SJSA1 (cell line): ENCODE measurements at places on chromosomes 1 and 21.
A peak's percentile ranks its signal among the peaks of the same experiment; 100 is the strongest.

GRCh38 chr1:93587354-93587753 lies 94.3 kb downstream of the BCAR3 start:
- no peak for DNase-seq

- DNase-seq: no peak
Observed at GRCh38 chr1:108570128-108570527, 10.2 kb downstream of the EEIG2 start.

DNA sequence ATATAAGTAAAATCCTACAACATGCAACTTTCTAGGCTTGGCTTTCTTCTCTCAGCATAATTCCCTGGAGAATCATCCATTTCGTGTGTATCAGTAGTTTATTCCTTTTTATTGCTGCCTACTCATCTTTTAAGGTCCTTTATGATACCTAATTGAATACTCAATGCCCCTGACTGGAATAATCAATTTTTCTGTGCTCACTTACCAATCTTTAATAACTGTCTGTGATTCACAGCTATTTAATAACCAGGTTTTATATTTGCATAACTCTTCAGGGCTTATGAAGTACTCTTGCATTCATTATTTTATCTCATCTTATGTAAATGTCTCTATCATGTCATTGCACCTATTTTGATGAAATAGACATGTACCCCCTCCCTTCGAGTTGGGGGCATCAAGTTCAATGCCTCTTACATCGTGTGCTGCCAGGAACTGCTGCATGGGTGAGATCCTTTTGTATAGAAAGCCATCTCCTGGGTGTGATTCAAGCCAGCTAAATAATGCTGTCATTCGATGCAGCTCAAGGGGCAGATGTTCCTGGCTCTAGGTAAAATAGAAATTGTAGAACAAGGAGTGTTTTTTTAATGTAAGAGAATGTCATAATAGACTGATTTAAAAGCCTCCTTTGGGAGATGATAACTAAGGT lies 222.7 kb downstream of the SLC35F3 start:
- DNase-seq: no peak

- DNase-seq: no peak
Observed at GRCh38 chr1:57066980-57067610, 101.3 kb upstream of the C8B start.

- DNase-seq: no peak
Observed at GRCh38 chr1:221809091-221810029, 67.5 kb upstream of the DUSP10 start.

DNA sequence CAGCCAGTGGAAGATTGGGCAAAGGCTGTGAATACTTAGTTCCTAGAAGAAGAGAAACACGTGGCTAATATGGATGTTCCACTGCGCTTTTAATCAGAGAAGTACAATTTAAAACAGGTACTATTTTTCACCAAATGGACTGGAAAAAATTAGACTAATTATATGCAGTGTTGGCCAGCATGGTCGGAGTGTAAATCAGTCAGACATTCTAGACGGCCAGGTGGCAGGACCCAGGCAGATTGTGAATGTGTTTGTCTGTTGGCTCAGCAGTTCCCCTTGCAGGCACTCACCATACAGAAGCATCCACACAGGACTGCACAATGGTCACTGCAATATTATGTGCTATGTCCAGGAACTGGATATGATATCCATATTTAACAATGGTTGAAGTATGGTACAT lies 23.9 kb upstream of the SLC25A34 start:
- DNase-seq: no peak

- peak; percentile 89 for DNase-seq
Observed at GRCh38 chr1:212161231-212161781, 123.9 kb upstream of the PPP2R5A start.

DNA sequence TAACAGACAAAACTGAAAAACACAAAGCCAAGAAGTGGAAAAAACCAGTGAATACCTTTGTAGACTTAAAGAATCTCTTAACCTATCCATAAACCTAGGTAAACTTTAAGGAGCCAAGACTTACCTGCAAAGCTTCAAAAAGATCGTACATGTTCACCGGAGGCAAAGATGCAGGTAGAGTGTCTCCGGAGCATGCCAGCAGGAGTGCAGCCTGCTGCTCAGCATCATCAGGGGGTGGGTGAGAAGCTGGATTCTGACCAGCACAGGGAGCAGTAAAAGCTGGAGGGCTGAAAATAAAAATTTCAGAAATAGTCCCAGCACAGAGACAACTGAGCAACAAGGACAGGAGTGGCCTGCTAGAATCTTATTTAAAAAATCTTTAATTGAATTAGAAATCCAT lies 18.1 kb downstream of the TADA1 start:
- no peak for DNase-seq

- DNase-seq: no peak
Observed at GRCh38 chr1:91687452-91687851, 186.8 kb downstream of the CDC7 start.

DNA sequence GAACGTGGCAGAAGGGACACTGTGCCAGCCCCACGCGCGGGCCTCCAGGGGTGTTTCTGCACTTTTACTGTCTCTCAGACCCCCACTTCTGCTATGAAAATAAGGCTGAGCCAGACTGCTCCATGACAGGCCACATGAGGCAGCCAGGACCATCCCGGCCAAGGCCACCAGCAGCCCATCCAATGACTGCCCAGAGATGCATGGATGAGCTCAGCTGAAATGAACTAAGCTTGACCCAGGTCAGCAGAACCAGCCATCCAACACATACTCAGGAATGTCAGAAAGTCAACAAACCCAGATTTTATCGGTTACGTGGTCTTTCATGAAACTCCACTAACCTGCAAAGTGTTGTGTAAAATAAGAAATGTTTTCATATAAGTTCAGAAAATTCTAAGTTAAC lies 51.2 kb downstream of the CCDC185 start:
- DNase-seq: no peak

DNA sequence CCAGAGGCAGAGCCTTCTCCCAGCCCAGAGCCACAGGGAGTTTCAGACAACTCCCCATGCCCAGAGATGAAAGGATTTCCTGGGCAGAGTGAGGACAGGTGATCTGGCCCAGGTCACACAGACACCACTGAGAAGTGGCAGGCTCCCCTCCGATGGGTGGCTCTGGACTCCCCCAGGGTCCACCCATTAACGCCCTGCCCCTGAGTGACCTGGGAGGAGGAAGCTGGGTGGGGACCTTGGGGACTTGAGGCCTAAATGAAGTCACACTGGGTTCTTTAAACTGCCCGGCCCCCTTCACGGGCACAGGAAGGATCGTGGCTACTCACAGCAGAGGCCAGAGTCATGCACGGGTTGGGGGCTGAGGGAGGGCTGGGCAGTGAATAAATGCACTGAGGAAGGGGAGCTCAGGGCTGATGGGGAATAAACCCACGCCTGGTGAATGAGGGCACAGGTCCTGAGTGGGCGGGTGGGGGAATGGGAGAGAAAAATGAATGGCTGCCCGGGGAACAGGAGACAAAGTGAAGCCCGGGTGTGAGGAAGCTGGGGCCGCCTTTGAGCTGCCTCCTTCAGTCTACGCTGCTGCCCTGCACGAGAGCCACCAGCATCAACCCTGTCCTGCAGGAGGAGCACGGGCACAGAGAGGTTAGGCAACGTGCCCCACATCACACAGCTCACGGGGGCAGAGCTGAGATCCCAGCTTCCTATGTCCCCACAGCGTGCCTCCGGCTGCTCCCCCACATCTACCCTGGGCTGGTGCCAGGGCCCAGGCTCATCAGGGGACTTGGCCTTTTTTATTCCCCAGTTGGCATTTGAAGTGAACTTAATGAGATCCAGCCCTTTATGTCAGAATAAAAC lies 404.3 kb downstream of the MATN1 start:
- no peak for DNase-seq

DNA sequence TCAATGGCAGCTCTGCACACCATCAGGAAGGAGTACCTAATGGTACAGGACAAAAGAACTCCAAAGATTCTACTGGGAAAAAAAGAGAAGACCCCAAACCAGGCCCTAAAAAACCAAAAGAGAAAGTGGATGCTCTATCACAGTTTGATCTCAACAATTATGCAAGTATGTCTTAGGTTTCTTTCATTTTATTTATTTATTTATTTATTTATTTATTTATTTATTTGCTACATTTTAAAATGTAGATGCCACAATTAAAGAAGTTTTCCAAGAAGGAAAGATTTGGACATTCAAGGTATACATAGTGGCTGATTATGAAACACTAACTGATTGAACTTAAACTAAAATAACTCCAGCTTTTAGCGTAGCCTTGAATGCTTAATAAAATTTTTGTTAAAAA lies 60.2 kb downstream of the PRRC2C start:
- no peak for DNase-seq

GRCh38 chr1:54750596-54750995 lies 13.7 kb downstream of the PARS2 start:
- no peak for DNase-seq

- peak; percentile 88 for DNase-seq
Observed at GRCh38 chr1:119870917-119871596, 25.3 kb downstream of the ADAM30 start.

DNA sequence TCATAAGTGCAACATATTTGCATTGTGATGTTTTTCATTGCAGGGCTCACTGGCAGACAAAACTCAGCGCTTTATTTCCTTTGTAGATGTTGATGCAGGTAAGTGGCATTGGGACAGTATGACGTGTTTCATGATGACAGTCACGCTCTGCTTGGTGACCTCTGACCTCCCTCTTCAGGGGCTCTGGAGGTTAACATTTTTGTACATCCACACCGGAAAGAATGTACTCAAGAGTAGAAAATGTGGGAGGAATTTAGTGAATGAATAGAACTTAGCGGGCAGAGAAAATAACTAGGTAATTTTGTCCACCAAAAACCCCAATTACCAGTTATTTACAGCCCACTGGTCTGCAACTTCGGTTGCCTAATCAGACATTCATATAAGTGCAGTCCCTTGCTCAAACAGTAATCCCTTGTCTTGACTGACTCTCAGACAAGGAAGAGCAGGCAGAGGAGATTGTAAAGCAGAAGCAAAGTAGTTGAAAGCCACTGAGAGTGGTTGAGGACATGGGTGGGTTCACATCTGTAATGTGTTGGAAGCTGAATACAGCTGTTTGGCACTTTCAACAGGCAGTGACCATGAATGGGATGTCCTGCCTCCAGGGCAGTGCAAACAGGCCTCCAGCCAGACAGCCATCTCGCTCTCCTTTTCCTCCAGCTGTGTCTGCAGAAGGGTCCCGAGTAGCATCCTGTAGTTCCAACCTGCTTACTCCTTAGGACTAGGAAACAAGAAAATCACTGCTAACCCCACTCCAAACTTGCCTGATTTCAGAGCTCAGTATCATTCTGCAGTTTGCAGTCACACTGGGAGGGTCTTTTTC lies 188.9 kb downstream of the NRIP1 start:
- no peak for DNase-seq

- DNase-seq: no peak
Observed at GRCh38 chr1:31755197-31755611, 8.9 kb downstream of the ADGRB2 start.

- DNase-seq: no peak
Observed at GRCh38 chr1:222263791-222264190, 284.1 kb downstream of the HHIPL2 start.

- no peak for DNase-seq
Observed at GRCh38 chr1:218284377-218284916, 646 bp upstream of the RRP15 start.

GRCh38 chr1:210061992-210062391 lies 124.0 kb downstream of the SYT14 start:
- no peak for DNase-seq

DNA sequence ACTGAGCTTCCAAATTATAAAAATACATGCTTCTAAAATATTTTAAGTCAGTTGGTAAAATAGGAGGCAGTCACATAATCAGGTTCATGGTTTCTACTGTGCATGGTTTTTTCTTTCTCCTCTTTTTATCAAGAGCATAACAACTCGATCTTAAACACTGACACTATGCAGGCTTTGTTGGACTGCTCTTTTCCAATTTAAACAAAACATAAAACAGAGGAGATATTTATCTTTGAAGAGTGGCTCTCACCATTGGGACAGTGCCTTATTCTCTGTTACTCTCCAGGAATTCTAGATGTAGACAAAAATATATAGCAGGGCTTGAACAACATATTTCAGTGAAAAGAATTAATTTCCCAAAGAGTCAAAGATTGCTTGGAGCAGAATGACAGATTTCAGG lies 883.5 kb upstream of the ADGRL2 start:
- no peak for DNase-seq

DNA sequence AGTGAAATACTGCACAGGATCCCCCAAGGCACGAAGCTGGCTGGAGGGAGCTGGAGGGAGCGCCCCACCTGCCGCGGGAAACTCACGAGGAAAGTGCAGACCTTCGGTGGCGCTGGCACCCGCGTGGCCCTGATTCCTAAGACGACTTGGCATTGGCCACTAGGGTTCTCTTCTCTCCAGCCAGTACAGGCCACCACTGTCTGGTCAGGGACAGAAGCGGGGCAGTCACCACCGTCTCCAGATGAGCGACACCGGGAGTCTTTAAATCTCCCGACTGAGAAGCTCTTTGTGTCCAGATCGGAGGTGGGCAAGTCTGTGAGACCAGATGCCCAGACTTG lies 19.2 kb upstream of the CHIA start:
- DNase-seq: no peak

DNA sequence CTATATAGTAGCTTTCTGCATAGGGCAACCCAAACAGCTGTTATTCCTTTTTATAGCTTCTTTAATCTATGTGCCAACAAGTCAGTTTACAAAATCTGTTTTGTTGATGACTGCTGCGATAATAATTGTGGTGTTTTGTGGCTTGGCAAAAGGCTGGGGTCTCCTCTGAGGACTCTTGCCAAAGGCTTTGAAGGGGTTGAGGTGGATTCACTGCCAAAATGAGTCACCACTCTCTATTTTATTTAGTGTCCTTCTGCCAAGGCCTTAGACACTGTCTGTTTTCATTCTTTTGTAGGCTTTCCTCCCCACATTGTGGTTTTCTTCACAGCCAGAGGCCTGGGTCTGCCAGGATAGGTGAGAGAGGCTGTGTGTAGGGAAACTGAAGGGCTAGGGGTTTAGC lies 161.8 kb downstream of the NFIA start:
- DNase-seq: no peak

- DNase-seq: no peak
Observed at GRCh38 chr1:193705554-193705981, 519.2 kb upstream of the B3GALT2 start.

GRCh38 chr1:155872527-155872926 lies 13.2 kb downstream of the SYT11 start:
- DNase-seq: no peak

GRCh38 chr1:182786223-182786994 lies 3.2 kb upstream of the NPL start:
- DNase-seq: peak; percentile 53

GRCh38 chr1:245656189-245656717 lies 501.5 kb downstream of the KIF26B start:
- no peak for DNase-seq

- no peak for DNase-seq
Observed at GRCh38 chr1:68308034-68308433, 75.7 kb upstream of the WLS start.

- DNase-seq: no peak
Observed at GRCh38 chr1:194830387-194830786, 1644.0 kb upstream of the B3GALT2 start.

GRCh38 chr21:29418813-29419212 lies 120.1 kb downstream of the BACH1 start:
- no peak for DNase-seq

DNA sequence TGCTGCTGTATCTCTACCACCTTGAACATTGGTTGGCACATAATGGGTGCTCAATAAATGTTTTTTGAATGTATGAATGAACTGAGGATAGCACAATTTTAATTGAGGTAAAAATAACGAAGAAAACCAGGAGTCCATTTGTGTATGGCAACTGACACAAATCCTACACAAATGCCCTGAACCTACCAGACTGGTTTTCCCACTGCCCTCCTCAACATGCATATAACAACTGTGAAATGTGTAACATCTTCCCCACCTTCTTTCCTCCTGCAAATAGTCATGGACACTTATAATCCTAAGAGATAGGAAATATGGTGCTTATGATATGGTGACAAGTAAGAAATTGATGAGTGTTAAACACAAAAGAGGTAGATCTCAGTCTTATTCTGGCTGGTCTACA lies 9.9 kb upstream of the LMO4 start:
- DNase-seq: no peak
